ENCODE measurements at places on chromosomes 3 and 15.

DNA sequence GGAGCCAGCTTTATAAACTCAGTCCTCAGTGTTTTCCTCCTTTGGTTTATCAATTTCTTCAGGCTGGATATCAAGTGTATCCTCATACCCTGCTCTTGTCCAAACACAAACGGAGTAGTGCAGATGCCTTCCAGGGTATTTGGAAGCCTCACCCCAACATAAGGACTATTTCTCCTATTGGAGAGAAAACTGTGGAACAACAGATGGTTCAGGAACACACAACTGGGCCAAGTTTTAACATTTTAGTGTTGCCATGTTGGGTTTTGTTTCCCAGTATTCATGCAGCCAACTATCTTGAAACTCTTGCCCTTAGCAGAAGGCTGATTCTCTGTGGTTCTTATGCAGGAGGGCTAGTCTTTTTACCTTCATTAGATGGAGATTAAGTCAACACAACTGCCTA is 398.1 kb downstream of the GABRB3 start:
- DNase-seq: no peak

DNA sequence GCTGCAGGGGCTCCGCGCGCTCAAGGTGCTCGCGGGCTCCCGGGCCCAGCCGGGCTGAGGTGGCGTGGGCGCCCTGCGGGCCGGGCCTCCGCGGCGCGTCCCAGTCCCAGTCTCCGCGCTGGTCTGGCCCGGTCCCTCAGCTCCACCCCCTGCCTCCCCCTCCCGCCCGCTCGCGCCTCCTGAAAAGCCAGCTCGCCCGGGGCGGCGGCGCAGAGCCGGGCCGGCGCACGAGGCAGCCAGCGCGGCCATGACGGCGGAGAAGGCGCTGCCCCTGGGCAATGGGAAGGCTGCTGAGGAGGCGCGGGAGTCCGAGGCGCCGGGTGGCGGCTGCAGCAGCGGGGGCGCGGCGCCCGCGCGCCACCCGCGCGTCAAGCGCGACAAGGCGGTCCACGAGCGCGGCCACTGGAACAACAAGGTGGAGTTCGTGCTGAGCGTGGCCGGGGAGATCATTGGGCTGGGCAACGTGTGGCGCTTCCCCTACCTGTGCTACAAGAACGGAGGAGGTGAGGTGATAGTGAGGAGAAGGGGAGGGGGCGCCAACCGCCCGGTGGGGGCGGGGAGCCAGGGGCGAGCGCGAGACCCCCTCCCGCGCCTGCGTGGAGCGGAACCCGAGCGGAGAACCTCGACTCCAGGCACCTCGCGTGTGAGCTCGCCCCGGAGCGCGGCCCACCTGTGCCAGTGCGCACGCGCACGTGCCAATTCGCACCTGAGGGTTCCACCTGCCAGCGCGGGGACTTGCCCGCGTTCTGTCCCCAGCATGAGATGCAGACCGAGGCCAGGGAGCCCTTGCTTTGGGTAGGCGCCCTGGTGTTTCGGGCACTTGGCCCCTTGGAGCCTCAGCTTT is at the start of gene SLC6A11:
SLC6A11 (plus strand) TSS at position 210 of the 844 bp plus-strand sequence; CDS start at position 248, 38 bp downstream.
- no peak for DNase-seq

DNA sequence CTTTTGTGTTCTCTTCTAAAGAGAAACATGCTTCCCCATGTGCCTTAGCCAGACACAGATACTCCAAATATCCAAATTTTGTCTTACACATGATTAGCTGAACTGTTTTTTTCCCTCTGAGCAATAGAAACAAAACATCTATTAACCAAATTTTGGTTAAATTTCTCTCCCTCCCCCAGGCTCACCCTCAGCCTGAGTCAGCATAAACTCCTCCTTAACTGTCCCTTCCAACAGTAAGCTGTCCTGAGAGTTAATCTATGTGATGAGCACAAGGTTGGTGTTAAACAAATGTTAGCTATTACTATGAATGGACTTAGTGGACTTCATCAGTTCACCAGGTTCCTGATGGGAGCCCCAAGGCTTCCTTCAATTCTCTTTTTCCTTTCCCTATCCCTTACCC is 108.5 kb downstream of the RSL24D1 start:
- no peak for DNase-seq

- no peak for DNase-seq
Measured at GRCh38 chr3:13851997-13852637, 27.8 kb downstream of the WNT7A start.

DNA sequence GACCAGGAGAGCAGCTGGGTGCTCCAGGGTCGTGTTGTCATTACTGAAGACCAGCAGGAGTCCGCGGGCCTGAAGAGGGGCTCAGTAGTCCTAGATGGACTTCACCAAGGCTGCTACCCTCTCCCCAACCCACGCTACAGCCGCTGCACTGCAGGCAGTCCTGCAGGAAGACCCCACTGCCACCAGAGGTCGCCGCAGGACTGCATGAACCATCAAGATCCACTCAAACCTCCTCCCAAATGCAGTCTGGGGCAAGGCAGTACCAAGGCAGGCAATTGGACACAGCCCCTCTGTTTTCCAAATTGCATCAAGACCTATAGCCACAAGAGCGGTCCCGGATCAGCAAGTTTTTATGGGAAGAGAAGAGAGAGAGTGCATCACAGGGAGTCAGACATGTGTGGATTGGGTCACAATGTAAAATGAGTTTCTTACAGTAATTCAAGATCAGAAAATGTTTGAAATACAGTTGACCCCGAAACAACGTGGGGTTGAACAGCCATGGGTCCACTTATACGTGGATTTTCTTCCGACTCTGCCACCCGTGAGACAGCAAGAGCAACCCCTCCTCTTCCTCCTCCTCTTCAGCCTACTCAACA is 46.7 kb downstream of the DZIP1L start:
- DNase-seq: peak; percentile 76
